ENCODE measurements at places on chromosomes 16 and 17.

GRCh38 chr16:51155199-51155607 lies 4.1 kb upstream of the SALL1 start:
- no peak for DNase-seq

DNA sequence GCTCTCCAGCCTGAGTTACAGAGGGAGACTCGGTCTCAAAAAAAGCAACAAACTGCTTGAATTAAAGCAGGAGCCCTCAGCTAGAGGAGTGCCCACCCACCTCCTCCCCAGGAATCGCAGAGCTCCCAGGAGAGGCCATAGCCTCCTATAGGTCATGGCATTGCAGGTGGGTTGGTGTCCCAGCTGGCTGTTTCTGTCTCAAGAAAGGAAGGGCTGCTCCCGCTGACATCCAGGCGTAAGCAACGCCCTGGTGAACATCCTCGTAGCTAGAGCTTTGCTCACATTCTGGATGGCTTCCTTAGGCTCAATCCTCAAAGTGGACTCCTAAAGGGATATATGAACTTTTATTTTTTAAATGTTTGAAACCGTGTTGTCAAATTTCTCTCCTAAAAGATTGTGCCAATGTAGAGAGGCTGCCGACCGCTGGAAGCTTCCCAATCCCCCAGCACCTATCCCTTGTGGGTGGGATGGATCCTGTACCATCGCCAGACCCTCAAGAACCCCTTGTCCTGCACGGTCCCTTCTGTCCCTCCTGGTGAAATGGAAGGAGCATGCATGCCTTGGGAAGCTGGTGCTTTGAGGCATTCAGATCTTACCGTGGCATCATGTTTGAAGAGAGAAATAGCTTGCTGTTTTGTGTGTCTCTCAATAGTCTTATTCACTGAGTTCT lies 5.9 kb downstream of the NLRC5 start:
- DNase-seq = no peak

- DNase-seq = no peak
These were observed 251.6 kb downstream of the C16orf95 start for GRCh38 chr16:87065446-87066132.

- no peak for DNase-seq
These were observed 79.9 kb downstream of the ZNF18 start for GRCh38 chr17:11917415-11917814.

- no peak for DNase-seq
These were observed 32.4 kb downstream of the CACNG4 start for GRCh38 chr17:66996926-66997325.

- no peak for DNase-seq
These were observed 30.4 kb downstream of the NME3 start for GRCh38 chr16:1740781-1741490.

DNA sequence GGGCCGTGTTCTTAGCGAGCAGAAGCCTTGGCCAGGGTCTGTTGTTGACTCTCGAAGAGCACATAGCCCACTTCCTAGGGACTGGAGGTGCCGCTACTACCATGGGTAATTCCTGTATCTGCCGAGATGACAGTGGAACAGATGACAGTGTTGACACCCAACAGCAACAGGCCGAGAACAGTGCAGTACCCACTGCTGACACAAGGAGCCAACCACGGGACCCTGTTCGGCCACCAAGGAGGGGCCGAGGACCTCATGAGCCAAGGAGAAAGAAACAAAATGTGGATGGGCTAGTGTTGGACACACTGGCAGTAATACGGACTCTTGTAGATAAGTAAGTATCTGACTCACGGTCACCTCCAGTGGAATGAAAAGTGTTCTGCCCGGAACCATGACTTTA lies 18.5 kb downstream of the RSPRY1 start:
- no peak for DNase-seq

DNA sequence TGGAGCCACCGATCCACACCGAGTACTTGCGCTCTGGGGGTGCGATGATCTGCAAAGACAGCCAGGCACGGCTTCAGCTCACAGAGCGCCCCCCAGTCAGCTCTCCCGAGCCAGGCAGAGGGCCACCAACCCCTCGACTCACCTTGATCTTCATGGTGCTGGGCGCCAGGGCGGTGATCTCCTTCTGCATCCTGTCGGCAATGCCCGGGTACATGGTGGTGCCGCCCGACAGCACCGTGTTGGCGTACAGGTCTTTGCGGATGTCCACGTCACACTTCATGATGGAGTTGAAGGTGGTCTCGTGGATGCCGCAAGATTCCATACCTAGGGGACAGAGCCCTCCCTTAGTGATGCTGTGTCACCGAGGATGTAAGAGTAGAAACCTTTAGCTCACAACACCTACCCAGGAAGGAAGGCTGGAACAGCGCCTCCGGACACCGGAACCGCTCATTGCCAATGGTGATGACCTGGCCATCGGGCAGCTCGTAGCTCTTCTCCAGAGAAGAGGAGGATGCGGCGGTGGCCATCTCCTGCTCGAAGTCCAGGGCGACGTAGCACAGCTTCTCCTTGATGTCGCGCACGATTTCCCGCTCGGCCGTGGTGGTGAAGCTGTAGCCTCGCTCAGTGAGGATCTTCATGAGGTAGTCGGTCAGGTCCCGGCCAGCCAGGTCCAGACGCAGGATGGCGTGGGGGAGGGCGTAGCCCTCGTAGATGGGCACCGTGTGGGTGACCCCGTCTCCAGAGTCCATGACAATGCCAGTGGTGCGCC lies 1.6 kb downstream of the ACTG1 start:
- no peak for DNase-seq

DNA sequence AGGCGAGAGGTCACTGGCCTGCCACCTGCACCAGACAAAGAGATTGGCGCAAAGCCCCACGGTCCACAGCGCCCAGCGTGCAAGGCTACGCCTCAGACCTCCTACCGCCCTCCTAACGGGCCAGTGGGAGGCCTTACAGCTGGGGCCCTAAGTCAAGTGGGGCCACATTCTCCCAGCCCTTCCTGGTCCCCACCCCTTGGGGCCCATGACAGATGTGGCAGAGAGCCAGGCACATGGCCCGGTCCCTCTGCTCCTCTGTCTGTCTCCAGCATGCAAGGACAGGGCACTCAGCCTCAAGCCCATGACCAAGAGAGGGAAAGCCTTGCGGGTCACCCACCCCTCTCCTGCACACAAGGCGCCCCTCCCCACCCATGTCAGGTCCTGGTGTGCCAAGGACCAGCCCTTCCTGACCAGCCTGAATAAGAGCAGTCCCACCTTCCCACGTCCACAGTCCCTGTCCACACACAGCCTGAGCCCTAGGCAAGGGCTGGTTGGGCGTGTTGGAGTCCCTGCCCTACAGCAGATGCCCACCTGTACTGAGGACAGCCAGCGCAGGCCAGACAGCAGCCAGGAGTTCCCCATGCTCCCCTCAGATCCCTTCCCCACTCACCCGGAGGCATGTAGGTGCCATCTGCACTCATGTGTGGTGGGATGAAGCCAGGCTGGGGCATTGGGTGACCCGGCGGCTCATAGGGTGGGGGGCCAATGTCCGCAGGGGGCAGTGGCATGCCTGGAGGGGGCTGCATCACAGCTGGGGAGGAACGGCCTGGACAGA lies 25.3 kb downstream of the CDIP1 start:
- no peak for DNase-seq

- no peak for DNase-seq
These were observed 3.2 kb upstream of the GP1BA start for GRCh38 chr17:4928881-4929280.

DNA sequence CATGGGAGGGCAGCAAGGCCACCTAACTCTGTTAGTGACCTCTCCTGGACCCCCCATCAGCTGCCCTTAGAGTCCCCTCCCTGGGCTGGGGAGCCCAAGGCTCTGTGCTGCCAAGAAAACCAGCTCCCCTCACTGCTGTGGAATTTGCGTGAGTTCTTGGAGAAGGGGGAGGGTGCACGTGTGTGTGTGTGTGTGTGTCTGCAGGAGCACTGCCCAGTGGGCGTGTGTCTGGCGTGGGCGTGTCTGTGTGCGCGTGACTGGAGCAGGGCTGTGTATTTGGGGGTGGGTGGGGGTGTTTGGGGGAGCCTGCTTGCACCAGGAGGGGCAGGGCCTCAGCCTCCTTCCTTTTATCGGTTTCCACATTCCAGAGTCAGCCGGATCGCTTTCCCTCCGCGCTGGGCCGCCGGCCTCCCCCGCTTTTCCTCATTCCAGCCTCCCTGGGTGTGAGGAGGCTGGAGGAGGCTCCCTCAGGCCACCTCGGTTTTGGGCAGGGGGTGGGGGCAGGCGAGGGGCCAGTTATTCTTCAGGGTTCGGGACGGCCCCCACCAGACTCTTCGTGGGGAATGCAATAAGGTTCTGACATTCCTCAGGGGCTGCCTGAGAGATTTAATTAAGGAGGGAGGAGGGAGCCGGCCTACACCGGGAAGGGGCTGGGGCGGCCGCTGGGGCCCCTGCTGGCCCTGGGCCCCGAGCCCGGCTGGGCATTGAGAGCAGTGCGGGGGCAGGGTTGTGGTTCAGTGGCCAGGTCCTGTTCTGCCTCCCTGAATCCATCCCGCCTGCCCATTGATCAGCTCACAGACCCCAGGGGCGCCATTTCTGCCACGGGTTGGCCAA lies 2.5 kb downstream of the VASN start:
- no peak for DNase-seq

DNA sequence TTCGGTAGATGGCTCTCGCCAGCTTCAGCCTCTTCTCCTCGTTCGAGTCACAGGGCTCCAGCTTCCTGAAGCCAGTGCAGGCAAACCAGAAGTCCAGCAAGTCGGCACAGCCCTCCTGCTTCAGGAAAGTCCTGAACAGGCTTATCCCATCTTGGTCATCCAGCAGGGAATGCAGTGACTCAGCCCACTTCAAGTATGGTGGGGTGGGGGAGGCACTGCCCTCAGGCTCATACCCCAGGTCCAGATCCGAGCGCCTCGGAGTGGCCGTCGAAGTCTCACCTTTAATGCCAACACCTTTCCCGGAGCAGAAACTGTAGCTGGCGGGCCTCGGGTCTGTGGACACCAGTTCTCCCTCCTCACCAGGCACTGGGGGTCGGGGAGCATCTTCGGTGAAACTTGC lies 5.9 kb downstream of the AXIN1 start:
- no peak for DNase-seq

DNA sequence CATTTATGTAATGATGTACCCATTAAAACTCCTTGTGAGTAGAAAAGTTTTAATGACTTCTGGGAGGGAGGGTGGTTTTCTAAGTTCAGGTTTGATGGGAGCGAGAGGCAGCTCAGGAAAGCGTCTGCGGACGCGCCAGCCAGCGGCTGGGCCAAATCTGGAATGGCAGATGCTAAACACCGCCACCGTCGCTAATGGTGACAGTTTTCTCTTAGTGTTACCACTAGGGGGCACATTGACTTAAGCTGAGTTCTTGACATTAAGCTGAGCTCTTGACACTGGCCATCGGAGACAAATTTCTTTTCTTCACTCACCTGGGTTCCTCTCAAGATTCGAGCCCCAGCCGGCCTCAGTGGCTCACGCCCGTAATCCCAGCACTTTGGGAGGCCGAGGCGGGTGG lies 6.7 kb downstream of the TRPV1 start:
- no peak for DNase-seq

DNA sequence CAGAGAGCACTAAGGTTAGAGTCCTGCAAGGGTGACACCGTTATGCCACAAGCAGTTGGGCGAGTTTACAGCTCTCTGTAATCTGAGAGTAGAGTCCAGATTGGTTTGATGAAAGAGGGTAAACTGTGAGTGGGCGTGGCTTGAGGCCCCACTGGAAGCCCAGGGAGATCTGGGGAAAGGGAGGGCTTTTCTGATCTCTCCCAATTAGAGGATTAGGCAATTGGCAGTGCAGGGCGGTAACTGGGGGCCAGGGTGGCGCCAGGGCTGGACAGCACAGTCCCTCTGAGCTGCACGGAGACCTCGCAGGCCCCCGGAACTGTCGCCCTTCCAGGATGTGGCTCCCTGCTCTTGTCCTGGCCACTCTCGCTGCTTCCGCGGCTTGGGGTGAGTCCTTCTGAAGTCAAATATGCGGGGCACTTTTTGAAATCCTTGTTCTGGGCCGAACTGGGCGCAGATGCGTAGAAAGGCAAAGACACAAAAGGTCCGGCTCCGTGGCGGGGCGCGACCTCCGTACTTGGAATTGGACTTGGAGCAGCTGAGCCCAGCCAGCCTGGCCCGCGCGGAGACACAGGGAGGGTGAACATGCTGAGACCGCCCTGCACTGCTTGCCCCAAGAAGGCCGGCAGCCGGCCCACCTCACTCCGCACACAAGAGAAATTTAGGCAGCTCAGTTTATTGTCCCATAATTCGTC lies 72.4 kb downstream of the CES1 start:
- DNase-seq = no peak

DNA sequence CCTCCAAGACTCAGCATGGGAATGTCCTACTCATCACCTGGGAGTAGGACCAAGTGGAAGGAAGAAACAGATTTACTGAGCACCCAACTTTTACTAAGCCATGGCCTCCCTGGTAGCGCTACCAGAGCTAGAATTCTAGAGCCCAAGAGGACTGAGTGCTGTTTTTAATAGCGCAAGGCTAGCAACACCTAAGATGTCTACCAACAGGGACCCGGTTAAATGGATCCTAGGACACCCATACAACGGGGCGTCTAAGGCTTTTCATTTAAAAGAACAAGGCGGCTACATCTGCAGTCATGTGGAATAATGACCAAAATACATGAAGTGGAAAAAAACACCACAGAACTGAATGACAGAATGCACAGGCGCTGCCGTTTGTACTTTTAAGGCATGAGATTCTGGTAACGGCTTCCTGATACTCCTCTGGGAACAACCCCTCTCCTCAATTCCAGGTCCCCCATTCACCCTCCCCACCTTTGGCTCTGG lies 5.1 kb downstream of the GGA2 start:
- no peak for DNase-seq

DNA sequence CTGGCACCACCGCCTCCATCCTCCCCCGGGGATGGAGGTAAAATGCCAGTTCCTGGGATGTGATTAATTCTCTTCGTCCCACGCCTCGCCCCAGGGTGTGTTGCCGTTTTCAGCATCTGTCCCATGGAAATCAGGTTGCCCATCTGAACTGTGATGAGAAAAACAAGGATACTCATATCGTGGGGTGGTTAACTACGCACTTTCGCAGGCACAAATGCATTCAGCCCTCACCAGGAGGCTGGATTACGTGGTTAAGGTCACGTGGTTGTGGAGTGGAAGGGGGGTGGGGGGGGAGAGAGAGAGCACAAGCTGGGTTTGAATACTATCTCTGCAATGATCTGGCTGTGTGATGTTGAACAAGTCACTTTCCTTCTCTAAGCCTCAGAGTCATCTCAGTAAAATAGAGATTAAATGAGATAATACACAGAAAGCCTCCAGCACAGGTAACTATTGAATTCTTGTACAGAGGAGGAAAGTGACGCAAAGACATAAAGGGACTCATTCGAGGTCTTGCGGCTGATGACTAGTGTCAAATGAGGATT lies 74.7 kb downstream of the BMERB1 start:
- DNase-seq = no peak

- DNase-seq = no peak
These were observed 32.3 kb upstream of the ANKRD40CL start for GRCh38 chr17:50799582-50799981.

GRCh38 chr17:58047376-58048150 lies 35.7 kb upstream of the DYNLL2 start:
- DNase-seq = no peak

Data from stimulated activated CD8-positive, alpha-beta memory T cell treated with anti-CD3 and anti-CD28 coated beads, Interleukin-15, amount 100 ng/mL, for 4 hours (primary cell).